K562 (cell line): ENCODE measurements at places on chromosomes 4 and X.

- no peak for DNase-seq
- H3K4me3 ChIP-seq, result no peak overlapping the region
- H3K36me3 ChIP-seq, result no peaks in the 10 kb centered on the region
Measured at GRCh38 chr4:105633241-105633640, 75.2 kb downstream of the INTS12 start.

DNA sequence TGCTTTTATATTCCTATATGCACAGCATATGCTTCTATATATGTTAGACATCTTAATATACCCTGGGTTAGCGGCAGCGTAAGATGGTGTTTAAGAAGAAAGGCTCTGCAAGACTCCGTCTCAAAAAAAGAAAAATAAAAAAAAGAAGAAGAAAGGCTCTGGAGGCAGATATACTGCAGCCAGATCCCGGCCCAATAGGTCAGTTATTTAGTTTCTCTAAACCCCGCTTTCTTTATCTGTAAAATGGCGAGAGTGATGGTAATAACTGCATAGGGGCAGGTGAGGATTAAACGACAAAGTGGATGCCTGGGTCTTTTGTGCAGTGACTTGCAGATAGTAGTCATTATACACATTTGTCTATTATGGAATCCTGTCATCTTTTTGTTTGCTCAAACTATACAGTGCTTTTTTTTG, 115.2 kb downstream of the NAA11 start:
- H3K27me3 ChIP-seq, result no peaks in the 10 kb centered on the region
- peaks cover 14% of the 10 kb centered on the region for H3K36me3 ChIP-seq
- H3K4me3 ChIP-seq, result peak overlapping the region; percentile 42

GRCh38 chrX:50707955-50708699, 105.9 kb downstream of the SHROOM4 start:
- no peaks in the 10 kb centered on the region for H3K27me3 ChIP-seq
- no peak overlapping the region for H3K27ac ChIP-seq
- H3K4me1 ChIP-seq, result no peaks in the 10 kb centered on the region
- no peak for DNase-seq

DNA sequence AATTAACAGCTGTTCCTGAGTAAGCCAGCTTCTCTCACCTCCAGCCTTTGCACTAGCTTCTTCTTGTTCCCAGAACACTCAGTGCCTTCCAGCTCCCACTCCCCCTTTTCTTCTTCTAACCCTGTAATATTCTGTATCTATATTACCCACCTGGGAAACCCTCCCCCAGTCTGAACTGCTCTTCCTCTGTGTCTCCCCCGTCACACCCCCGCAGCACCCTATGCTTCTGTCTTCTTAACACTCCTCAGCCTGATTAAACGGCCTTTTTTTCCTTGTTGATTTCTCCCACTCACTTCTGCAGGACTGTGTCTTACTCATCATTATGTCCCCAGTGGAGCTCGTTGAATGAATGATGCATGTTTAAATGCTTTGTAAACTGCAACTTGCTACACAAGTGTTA, 9.0 kb upstream of the LONRF3 start:
- no peaks in the 10 kb centered on the region for H3K36me3 ChIP-seq
- H3K27me3 ChIP-seq, result no peaks in the 10 kb centered on the region; the same call in 2 of the 3 replicates
- no peak overlapping the region for H3K4me3 ChIP-seq
- no peaks in the 10 kb centered on the region; the same call in 1 of the 2 replicates for H3K4me1 ChIP-seq

DNA sequence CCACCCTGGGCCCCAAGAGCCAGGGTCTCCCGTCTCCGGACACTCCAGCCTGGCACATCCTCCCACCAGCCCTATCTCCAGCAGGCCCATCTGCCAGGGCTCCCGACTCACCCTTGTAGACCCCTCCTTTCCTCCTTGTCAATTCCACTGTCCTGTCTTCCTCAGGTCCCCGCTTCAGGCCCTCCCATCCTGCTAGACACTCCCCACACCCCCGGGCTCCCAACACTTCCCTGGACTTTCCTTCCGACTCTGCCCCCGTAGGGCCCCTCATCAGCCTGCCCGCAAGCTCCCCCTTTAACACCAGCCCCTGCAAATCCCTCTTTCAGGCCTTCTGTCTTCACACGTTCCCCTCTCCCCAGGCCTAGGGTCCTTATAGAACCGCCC, 1.1 kb downstream of the PRAF2 start:
- H3K27ac ChIP-seq, result no peak overlapping the region
- no peaks in the 10 kb centered on the region for H3K27me3 ChIP-seq
- H3K4me1 ChIP-seq, result no peaks in the 10 kb centered on the region; the same call in 2 of the 3 replicates
- no peak overlapping the region for H3K4me3 ChIP-seq
- DNase-seq, result no peak

DNA sequence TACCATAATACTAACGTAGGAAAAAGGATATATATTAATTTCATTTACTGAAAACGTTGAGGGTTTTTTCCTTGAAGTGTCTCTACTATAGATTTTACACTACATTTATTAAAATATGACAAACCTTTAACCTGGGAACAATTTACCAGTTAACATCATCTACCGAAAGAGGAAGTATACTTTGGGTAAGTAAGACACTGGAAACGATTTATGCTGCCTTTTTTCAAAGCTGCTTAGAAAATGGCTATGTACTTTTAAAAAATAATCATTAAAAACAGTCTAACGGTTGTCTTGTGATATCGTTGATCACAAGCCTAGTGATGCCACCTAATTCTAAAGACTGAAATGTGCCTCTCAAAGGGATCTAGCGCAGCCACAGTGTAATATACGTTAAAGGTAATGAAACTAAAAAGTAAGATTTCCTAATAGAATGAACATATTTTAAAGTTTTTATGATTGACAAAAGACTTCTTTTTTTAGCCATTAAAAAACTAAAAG, 50.4 kb downstream of the STX18 start:
- H3K27ac ChIP-seq, result no peak overlapping the region
- H3K27me3 ChIP-seq, result no peaks in the 10 kb centered on the region

- H3K27me3 ChIP-seq, result no peaks in the 10 kb centered on the region
- H3K27ac ChIP-seq, result no peak overlapping the region
- no peaks in the 10 kb centered on the region for H3K4me1 ChIP-seq
- no peak overlapping the region for H3K4me3 ChIP-seq
- DNase-seq, result no peak
Measured at GRCh38 chrX:87878926-87879325, 361.3 kb downstream of the KLHL4 start.

DNA sequence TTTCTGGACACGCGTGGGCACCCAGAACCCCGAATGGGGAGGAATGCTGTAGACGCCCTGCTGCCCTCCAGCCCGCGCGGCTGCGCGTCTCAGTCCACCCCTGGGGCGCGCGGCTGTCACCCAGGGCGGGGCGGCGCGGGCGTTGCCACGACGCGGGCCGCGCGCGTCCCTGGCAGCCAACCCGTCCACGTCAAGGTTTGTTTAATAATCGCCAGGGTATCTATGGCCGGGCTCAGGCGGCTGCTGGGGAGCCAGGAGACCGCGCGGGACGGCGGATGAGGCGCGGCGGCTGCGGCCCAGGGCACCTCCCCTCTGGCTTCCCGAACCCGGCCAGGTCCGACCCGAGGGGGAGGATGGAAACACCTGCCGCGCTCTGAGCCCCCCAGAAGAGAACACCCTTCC, at the start of gene SPATA18:
TSS of gene SPATA18 (plus strand) at position 92 of the 402 bp plus-strand sequence. CDS start 401 bp downstream, outside the sequence.
- H3K36me3 ChIP-seq, result no peaks in the 10 kb centered on the region
- DNase-seq, result no peak
- no peaks in the 10 kb centered on the region; the same call in 1 of the 2 replicates for H3K4me1 ChIP-seq
- no peak within 1 kb of the TSS for H3K4me3 ChIP-seq
- no peak within 1 kb of the TSS for H3K27ac ChIP-seq

DNA sequence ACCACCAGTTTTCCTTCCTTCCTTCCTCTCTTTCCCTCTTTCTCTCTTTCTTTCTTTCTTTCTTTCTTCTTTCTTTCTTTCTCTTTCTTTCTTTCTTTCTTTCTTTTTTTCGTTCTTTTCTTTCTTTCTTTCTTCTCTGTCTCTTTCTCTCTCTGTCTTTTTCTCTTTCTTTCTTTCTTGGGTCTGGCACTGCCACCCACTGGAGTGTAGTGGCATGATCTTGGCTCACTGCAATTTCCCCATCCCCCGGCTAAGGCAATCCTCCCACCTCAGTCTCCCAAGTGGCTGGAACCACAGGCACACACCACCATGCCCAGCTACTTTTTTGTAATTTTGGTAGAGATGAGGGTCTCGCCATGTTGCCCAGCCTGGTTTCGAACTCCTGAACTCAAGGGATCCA, 51.6 kb upstream of the NHS start:
- no peaks in the 10 kb centered on the region for H3K36me3 ChIP-seq
- H3K27me3 ChIP-seq, result no peaks in the 10 kb centered on the region
- no peaks in the 10 kb centered on the region for H3K4me1 ChIP-seq
- no peak overlapping the region for H3K27ac ChIP-seq
- no peak for DNase-seq

DNA sequence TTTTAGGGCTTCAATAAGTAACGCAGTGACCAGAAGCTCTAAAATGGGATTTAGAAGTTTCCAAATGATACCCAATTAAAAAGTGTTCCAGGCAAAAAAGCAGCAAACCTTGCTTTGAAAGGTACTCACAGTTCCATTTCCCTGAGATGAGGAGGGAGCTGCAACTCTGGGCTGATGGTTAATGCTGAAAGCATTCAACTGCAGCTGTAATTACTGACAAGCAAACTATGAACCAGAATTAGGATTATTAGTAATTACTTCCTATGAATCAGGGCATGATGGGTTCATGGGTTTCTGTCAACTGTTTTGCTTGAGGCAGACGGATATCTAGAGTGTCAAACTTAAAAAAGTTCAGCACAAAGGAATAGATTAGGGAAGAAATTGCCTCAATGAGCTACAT, 357.4 kb downstream of the STIM2 start:
- H3K27me3 ChIP-seq, result no peaks in the 10 kb centered on the region
- H3K4me3 ChIP-seq, result no peak overlapping the region
- H3K36me3 ChIP-seq, result no peaks in the 10 kb centered on the region
- no peak for DNase-seq
- H3K27ac ChIP-seq, result no peak overlapping the region
- H3K4me1 ChIP-seq, result no peaks in the 10 kb centered on the region

- H3K4me3 ChIP-seq, result no peak within 1 kb of the TSS
- no peak within 1 kb of the TSS for H3K27ac ChIP-seq
- peak; percentile 8 for DNase-seq
- no peaks in the 10 kb centered on the region for H3K27me3 ChIP-seq
Measured at GRCh38 chr4:36244257-36245082, at the start of gene ARAP2. Gene ARAP2 (minus strand): TSS chr4:36244514. CDS start chr4:36229486, 15,028 bp downstream.

GRCh38 chr4:101156619-101157310, 190.6 kb downstream of the PPP3CA start:
- H3K36me3 ChIP-seq, result no peaks in the 10 kb centered on the region
- no peak for DNase-seq
- no peak overlapping the region for H3K4me3 ChIP-seq
- H3K27me3 ChIP-seq, result no peaks in the 10 kb centered on the region
- no peak overlapping the region for H3K27ac ChIP-seq
- no peaks in the 10 kb centered on the region for H3K4me1 ChIP-seq

DNA sequence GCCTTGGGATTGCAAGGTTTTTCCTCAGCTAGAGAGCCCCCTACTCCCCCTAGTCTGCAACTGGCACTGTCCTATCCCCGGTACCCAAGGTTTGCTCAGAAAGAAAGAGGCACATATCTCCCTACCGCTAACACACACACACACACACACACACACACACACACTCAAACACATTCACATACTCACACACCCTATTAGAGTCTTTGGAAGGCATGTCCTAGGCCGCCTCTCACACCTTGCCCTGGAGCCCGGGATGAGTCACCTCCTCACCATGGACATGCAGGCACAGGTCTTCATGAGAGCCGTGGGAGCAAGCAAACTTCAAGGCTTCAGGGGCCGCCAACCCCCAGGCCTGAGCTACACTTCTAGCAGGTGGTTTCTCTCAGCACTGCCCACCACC, 49.2 kb downstream of the PJA1 start:
- no peaks in the 10 kb centered on the region for H3K4me1 ChIP-seq
- H3K36me3 ChIP-seq, result no peaks in the 10 kb centered on the region
- no peak overlapping the region for H3K27ac ChIP-seq
- no peak for DNase-seq

DNA sequence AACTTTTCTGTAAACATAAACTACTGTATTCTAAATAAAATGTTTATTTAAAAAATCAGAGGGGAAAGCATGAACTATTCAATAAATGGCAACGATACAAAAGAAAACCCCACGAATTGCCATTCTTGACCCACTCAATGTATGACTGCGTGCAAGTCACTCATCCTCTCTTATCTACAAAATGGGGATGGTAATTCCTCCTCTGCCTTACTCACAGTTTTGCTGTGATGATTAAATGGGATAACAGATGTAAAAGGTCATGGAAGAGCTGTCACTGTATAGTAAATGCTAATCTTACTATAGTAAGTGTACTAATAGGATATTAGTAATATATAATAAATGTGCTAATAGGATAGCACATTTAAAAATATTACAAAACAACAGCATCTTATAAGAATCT, 173.4 kb downstream of the SCFD2 start:
- no peak overlapping the region for H3K27ac ChIP-seq
- no peaks in the 10 kb centered on the region for H3K4me1 ChIP-seq
- no peaks in the 10 kb centered on the region for H3K27me3 ChIP-seq
- no peak overlapping the region for H3K4me3 ChIP-seq
